Neural crest cell (in vitro differentiated cells): ENCODE measurements at places on chromosomes 2 and 18. TPM values are rescaled to one million over a fixed set of nuclear protein-coding genes. Genes with fewer than 3 reads are reported as not detected.

DNA sequence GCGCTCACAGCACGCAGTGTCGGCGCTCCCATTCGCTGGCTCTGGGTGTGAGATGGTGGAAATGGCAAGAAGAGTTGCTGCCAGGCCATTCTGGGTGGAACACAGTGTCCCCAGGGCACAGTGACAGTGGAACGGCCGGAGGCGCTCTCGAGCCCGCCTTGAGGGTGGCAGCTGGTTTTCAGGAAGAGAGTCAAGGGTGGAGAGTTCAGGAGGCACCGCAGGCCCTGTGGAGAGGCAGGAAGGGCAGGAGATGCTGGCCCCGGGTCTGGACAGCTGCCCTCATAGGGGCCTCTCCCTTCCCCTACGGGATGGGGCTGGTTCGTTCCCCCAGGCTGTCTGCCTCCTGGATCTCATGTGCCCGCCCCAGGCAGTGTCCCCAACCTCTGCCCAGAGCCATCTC lies 12.5 kb downstream of the GPC1 start:
- no peak for DNase-seq
- no peaks in the 10 kb centered on the region for H3K36me3 ChIP-seq
- no peak overlapping the region for H3K4me3 ChIP-seq
- no peaks in the 10 kb centered on the region for H3K27me3 ChIP-seq
- no peak overlapping the region for H3K27ac ChIP-seq

DNA sequence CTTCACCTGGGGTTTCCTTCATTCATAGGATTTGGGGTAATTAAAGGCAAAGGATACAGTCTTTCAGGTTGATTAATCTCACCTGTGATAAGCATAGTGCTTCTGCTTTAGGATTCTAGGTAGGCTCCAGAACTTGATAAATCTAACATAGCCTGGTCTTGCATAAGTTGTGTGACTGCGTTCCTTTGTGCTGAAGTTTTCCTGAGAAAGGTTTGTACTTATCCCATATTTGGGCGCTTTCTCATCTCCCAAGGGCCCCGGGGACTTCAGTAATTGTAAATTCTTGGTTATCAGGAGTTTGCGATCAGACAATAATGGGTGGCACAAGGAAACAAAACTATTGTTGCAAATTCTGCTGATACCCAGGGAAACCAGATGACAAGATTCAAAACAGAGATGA lies 53.1 kb downstream of the MTCL1 start:
- DNase-seq = no peak

DNA sequence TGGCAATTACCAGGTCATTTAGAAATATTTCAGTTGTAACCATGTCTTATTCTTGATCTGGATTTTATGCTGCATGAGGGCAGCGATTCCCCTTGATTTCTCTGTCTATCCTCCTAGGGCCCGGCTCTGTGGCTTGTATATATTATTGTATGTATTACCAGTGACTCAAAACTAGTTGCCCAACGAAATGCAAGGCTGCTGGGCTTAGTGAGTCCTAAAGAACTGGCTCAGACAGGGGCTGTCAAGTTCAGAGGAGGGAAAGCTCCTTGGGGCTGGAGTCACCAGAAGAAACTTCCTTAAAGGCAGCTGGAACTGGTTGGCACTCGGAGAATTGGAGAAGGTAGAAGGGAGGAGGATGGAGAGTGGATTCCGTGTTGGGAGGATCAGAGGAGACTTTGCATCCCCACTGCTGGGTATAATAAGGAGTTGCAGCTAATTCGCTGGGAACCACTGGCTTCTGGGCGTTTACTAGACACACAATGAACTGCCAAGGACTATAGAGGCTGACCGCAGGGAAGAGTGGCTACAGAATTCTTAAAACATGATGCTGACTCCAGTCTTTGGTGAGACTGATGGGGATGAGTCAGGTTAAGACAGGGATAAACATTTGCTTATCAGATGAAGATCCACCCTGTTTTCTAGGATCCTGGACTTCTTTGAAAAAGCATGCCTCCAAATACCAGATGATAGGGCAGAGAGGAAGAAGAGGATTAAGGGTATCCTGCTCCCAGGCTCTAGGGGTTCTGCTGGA lies 104.3 kb downstream of the PRKCE start:
- no peak for DNase-seq
- peaks cover 14% of the 10 kb centered on the region for H3K4me1 ChIP-seq

TCF7L1 gene
- 40.3 and 41.8 TPM in 2 replicates for total RNA-seq

PCARE gene
- not detected in 2 replicates for total RNA-seq
